ENCODE measurements at places on chromosomes 11 and 22.

- no peak for DNase-seq
These were observed 283.2 kb downstream of the OPCML start for GRCh38 chr11:133249065-133249464.

DNA sequence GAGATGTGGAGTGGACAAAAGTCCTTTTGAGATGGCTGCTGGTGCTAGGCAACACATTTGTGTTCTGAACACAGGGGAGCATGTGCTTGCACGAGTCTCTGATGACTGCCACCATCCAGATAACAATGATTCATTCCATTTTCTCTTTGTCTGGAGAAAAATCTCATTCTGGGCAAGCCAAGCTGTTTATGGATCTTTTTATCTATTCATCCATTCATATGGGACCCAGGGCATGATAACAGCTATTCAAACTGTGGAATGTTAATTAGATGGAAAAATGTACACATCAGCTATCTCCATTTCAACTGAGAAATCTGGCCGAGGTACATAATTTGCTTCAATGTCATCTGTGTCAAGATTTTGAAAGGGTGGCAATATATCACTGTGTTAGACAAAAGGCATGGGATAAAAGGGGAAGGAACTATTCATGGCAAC is 117.5 kb upstream of the ZBED5 start:
- DNase-seq, result no peak

GRCh38 chr11:128776424-128777284 is 82.8 kb downstream of the FLI1 start:
- no peak for DNase-seq

DNA sequence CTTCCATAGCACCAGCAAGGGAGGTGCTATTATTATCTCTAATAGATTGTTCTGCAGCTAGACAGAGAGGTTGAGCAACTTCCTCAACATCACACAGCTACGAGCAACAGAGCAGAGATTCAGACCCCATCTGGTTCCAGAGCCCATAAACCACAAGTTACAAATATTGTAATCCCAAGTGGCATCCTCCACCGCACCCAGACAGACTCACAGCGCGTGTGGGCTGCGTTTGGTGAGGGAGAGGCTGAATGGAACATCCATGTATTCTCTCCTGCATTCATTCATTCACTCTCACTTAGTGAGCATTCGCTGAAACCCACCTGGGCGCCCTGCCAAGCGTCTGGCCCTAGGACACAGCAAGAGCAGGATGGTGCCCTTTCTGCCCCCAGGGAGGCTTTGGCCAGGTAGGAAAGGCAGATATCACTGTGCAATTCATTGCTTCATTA is 33.5 kb downstream of the LIF start:
- DNase-seq, result no peak

GRCh38 chr11:96254087-96254486 is 88.9 kb downstream of the MAML2 start:
- DNase-seq, result no peak

DNA sequence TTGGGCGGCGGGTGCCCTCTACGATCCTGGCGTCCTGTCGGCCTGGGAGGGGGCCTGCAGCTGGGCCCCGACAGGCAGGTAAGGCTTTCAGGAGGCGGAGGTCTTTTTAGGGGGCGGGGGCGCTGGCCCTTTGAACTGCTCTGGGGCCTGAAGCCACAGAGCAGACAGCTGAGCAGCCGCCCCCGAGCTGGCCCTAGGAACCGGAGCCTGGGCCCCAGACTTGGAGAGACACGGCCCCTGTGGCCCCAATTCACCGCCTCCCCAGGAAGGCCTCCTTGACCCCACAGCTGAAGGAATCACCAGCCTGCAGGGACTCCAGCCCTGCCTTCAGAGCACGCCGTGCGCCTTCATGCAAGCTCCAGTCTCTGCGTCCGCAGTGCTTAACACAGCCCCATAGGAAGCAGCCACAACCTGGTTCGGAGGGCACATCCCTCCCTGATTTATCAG is 618 bp upstream of the CERK start:
- DNase-seq, result no peak

DNA sequence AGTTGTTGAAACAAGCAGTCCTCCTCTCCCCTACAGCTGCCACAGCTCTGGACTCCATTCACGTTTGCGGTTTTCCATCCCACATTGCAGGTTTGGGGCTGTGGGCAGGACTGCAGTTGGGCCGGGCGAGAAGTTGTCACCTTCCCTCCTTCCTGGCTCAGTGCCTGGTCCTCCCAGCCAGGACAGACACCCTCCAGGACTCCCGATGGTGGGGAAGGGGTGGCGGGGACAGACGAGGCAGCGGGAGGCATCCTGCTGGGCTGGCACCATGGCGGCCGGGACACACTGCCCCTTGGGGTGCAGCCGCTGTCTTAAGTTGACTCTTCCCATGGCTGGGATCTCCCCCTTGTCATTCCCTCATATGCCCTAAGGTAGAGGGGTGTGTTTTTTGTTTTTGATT is 615.2 kb downstream of the BRD1 start:
- DNase-seq, result peak; percentile 5

- peak; percentile 80 for DNase-seq
These were observed 1.2 kb upstream of the ARHGEF12 start for GRCh38 chr11:120334894-120335462.

DNA sequence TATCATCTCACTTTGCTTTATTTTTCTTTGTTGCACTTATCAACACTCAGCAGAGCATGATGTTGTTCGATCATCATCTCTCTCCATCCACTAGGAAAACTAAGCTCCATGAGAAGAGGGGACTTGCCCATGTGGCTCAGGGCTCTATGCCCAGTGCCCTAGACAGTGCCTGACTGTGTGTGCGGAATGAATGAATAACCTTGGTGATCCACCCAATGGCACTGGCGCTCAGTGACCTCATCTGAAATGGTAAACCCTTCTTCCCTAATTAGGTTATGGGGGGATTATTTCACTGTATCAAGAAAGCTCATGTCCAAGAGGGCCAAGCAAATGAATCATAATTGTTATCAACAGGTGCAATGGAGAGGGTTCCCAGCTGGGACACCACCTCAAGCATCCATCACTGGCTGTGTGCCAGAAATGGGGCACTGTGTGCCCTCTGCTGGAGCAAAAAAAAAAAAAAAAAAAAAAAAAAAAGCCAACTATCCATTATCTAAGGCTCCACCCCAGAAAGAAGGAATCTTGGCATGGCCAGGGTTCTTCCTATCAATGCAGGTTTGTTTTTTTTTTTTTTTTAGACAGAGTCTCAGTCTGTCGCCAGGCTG is 172.6 kb downstream of the LARGE1 start:
- no peak for DNase-seq

GRCh38 chr11:1751999-1752906 is 1.9 kb upstream of the IFITM10 start:
- DNase-seq, result no peak

GRCh38 chr11:13316528-13316961 is 39.0 kb downstream of the BMAL1 start:
- DNase-seq, result peak; percentile 89

DNA sequence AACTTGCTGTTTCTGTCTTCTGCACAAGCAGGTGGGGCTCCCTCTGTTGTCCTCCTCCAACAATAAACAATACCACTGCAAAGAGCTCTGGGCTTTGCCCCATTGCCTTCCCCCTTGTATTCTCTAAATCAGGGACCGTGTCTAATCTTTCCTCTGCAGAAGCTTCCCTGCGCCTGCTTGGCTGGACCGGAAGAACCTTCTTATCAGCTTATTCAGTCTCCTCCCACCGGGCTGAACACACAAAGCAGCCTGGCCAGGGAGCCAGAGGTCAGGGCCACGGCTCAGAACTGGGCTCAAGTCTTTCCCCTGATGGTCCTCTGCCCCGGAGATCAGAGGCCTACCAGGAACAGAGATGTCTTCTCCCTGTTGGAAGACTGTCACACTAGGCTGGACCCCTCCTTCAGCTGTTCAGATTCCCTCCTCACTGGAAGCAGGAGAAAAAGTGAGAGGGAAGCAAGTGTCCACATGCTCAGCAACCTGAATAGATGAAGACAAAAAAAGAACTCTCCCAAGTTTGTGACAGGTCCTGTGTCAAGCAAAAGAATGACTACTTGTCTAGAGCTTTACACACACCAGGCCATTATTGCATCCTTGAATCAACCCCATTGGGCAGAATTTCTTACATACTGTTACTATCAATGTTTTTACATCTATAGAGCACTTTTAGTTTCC is 63.7 kb downstream of the RAB30 start:
- peak; percentile 46 for DNase-seq

DNA sequence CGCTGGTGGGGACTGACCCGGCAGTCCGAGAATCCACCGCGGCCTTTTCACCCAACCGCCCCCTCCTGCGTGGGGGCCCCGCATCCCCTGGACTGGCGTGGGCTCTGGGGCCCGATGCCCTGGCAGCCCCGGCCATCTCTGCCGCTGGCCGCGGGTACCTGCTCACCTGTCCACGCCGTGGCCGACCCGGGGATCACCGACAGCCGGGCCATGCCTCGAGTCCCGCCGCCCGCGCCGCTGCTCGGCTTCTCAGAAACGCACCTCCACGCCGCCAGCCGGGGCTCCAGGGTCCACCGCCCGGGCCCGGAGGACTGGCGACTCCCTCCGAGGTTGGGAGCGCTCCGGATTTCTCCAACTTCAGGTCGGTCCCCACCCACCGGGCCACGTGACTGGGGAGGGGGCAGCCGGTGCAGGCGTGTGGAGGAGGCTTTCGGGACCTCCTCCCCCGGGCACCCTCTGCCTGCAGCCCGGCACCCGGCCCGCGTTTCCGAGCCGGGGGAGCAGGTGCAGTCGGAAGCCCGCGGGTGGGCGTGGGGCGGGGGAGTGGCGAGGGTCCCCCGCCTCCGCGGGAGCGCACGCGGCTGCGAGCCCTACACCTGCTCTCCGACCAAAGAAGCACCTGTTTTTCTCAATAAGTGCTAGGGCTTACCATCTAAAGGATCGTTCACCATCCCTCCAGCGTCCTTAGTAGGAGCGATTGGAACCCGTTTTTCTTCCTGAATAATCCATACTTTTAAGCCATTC is 554 bp upstream of the NRIP3 start:
- DNase-seq, result no peak

- no peak for DNase-seq
These were observed 226.7 kb downstream of the CTTN start for GRCh38 chr11:70625051-70625450.

Measured in tibial artery (tissue), 4 donors.